ENCODE measurements at places on chromosomes 6 and 20.

GRCh38 chr6:146345598-146345997 lies 198.0 kb upstream of the RAB32 start:
- no peak for DNase-seq

- DNase-seq, result no peak
Measured at GRCh38 chr6:82251942-82252341, 4.4 kb upstream of the IBTK start.

DNA sequence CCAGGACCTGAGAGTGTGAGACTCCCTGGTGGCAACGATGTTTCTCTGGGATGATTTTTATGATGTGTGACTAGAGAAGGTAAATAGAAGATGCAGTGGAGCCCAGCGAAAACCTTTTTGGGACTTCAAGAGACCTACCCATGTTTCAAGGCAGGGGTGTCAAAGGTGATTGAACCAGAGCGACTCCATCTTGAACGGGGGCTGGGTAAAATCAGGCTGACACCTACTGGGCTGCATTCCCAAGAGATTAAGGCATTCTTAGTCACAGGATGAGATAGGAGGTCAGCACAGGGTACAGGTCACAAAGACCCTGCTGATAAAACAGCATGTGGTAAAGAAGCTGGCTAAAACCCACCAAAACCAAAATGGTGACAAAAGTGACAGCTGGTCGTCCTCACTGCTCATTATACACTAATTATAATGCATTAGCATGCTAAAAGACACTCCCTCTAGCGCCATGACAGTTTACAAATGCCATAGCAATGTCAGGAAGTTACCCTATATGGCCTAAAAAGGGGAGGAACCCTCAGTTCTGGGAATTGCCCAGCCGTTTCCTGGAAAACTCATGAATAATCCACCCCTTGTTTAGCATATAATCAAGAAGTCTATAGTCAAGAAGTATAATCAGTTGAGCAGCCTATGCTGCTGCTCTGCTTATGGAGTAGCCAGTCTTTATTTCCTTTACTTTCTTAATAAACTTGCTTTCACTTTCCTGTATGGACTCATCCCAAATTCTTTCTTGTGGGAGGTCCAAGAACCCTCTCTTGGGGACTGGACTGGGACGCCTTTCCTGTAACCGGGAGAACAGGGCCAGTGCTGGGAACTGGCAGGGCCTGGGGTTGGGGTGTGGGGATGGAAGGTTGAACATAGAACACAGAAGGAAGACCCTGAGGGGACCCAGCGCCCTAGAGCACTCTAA lies 526.4 kb downstream of the QKI start:
- no peak for DNase-seq

- peak; percentile 44 for DNase-seq
Measured at GRCh38 chr20:35306931-35307517, 14.8 kb upstream of the FAM83C start.

DNA sequence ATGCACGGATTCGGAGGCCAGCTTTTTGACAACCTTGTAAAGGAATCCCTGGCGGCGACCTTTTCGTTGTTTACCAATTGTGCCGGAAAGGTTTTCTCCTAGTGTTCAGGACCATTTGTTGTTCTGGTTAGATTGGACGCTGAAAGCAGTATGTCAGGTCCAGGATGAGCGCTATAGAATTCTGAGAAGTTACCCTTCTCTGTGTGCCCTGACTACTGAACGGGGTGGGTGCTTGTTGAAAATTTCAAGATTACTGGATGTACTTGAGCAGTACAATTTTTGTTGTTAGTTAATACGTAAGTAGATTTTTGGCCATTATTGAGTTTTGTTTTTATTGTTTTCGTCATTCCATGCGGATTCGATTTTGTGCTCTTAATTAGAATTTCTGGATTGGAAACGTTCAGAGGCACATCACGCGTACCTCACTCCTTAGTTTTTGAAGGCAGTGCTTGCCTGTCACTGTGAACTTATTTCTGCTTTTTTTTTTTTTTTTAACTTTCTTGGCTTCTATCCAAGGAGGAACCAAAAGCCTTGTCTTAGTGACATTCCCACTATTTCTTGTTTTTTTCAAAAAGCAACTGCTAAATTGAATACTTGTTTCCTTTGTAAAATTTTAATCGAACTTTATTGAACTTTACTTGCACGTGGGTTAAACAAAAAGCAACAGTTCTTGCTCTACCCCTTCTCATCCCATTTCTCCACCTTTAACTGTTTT lies 898 bp downstream of the XRN2 start:
- no peak for DNase-seq

DNA sequence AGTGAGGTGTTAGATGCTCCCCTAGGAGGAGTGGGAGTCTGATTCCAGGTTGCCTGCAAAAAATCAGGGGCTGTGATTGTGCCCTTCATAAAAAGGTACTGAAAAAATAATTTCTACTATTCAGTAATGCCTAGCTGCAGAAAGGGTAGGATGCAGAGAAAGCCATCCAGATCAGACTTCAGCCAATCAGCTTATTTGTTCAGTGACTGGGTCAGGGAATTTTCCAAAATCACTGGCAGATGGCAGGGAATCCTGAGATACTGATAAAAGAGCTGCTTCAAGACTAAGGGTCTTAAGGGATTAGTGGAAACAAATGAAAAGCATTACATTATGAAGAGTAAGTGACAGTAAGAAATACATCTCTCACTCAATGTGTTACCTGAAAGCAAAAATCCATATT lies 42.8 kb upstream of the MTRF1L start:
- no peak for DNase-seq

GRCh38 chr6:78749326-78749725 lies 118.0 kb upstream of the IRAK1BP1 start:
- DNase-seq, result no peak

- DNase-seq, result no peak
Measured at GRCh38 chr6:142444376-142444775, 142.6 kb downstream of the ADGRG6 start.

DNA sequence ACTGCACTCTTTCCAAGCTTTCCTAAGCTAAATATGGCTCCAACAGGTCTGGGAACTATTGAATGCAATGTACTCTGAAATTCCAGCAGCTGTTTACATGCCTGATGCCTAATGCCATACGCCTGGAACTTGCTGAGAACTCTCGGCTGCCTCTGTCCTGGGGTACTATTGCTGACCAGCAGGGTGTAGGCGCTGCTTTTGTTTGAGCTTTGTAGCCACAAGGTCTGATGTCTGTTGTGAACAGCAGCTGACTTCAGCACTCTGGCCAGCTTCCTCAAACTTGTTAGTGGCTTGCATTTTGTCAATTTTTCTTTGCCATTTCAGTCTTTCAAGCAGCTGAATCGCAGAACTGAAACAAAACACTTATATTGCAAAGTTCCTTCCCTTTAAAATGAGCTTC lies 26.7 kb downstream of the SAYSD1 start:
- peak; percentile 20 for DNase-seq

- no peak for DNase-seq
Measured at GRCh38 chr6:133259561-133259960, 18.4 kb downstream of the EYA4 start.

DNA sequence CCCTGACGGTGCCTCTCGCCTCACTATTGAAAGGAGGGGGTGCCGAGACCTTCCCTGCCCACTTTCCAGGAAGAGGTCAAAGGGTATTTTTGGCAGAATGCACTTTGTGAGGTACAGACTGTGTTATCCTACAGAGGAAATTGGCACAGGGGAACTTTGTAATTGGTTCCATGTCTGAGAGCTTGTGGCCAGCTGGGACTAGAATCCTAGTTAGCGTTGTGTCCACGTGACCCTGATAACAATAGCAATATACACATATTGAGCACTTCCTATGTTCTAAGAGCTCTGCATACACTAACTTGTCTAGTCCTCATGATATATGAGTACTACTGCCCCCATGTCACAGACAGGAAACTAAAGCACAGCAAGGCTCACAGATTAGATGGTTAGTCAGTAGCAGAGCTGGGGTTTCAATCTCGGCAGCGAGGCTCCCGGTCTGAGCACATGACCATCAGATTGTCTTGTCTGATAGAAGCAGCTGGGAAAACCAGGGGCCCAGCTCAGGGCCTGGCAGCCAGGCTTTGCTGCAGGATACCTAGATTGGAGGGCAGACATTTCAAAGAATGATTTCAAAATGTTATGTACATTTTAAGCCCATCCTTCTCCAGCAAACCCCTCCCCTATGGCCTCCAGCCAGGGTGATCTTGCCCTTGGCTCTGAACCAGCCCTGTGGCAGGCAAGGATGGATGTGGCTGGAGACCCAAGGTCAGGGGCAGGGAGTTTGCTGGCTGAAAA lies 1.4 kb downstream of the MAPK13 start:
- peak; percentile 66 for DNase-seq

GRCh38 chr20:48822879-48823385 lies 4.9 kb downstream of the PREX1 start:
- peak; percentile 42 for DNase-seq

- no peak for DNase-seq
Measured at GRCh38 chr6:40915165-40915564, 123.9 kb downstream of the UNC5CL start.

- DNase-seq, result no peak
Measured at GRCh38 chr6:31750411-31751022, 10.7 kb downstream of the MSH5 start.

DNA sequence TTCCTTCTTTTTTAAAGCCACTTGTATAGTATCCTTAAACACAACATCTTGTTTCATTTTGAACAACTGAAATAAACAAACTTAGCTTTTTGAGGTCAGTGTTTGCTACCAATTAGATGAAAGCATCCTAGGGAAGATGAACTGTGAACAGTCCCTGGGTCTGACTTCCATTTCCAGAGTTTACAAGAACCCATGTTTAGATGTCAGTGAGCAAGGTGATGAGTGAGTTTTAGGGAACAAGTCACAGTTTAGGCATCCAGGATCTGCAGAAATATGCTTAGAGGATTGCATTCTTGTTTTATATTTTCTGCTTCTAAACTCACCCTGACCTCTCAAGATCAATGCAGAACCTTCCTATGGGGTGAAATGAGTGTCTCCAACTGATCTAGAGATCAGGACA lies 3.0 kb downstream of the ZC2HC1B start:
- DNase-seq, result no peak

GRCh38 chr6:118697554-118697953 lies 46.2 kb upstream of the CEP85L start:
- DNase-seq, result peak; percentile 36

GRCh38 chr20:14956538-14956937 lies 619.1 kb upstream of the FLRT3 start:
- DNase-seq, result no peak

DNA sequence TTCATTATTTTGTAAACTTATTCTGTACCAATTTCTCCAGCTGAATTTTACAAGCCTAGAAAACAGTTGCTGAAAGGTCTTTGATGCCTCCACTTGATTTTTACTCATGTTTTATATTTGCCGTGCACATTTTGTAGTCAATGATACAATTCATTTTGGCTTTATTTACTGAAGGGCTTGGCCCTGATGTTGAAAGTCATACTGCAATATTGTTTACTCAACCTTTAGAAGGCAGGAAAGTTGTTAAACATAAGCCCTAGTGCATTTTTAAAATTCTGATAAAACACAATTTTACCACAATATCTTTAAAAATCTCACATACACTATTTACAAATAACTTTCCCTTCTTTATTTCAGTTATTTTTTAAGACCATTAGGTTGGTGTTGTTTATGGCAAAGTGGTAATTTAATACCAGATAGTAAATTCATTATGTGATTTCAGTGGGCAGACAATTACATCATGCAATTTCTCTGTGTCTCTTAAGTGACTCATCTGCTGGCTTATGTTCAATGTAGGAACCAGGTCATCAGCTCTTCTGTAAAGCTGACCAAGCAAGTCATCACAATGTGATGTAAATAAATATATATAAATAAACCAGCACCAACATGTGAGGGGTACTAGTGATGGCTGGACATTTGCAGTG lies 121.1 kb upstream of the SLC35B3 start:
- DNase-seq, result no peak

GRCh38 chr6:166289207-166290060 lies 18.8 kb downstream of the PRR18 start:
- DNase-seq, result no peak

GRCh38 chr20:44585057-44585963 lies 2.9 kb downstream of the PKIG start:
- no peak for DNase-seq

DNA sequence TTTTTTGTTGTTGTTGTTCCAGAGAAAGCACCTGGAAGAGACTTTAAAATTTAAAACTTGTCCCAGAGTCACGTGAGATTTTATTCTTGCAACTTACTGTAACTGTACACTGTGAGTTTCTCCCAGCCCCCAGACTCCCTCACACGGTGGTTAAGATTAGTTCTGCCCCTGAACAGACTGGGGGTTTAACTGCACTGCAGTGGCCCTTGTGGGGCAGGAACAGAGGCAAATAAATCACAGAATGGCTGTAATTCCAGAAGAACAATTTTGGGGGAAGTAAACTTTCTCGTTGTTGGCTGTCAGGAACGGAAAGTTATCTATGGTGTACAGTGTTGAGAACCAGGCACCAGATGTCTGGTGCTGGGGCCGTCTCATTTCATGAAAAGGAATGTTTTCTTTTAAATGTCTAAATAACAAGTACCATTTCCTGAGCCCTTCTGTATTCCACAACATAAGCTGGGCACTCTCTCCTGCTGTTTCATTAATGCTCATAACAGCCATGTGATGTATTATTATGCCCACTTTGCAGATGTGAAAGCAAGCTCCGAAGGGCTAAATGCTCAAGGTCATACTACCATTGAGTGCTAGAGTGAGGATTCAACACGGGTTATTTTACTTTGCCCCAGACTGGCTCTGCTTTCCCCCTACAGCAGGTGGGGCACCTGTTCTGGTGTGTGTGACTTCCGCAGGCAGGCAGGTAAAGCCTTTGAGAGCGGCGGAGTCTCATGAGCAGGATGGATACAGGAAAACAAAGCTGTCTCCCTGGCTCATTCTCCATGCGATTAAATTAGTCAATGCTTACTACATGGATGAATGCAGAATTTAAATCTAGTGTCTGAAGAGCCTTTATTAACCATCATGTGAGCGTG lies 30.5 kb downstream of the CNKSR3 start:
- no peak for DNase-seq

DNA sequence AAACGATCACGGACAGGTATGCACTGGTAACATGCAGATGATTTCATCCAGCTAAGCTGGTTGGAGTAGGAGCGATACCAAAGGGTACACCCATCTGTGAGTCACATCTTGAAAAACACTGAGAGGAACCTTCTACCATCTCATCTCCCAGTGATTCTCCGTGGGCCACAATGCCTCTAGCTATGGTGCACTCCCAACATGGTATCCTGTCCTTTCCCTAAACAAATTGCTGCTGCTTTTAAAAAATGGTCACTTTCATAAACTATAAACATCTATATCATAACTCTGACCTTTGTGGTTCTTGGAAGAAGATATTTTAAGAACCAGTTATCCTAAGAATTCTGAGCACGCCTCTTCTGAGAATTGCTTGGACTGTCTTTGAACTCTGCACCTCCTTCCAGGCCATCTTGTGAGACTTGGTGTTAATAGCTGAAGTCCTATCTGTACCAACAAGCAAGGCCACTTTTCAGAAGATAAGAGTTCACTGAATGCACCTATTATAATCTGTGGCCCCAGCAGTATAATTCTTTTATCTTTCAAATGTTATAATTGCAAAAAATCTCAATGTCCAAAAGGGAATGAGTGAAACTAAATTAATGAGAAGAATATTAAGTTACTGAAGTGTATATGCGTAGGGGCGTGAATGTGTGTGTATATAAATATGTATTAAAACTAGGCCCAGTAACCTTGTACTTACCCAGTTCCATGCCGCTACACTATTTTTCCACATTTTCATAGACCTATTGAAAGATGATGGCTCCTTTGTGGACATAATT lies 70.5 kb upstream of the TPD52L1 start:
- no peak for DNase-seq
